ENCODE measurements at places on chromosomes 7 and 10.
A peak's percentile ranks its signal among the peaks of the same experiment; 100 is the strongest.

- DNase-seq: no peak
Observed at GRCh38 chr7:128845987-128846386, 15.8 kb downstream of the FLNC start.

DNA sequence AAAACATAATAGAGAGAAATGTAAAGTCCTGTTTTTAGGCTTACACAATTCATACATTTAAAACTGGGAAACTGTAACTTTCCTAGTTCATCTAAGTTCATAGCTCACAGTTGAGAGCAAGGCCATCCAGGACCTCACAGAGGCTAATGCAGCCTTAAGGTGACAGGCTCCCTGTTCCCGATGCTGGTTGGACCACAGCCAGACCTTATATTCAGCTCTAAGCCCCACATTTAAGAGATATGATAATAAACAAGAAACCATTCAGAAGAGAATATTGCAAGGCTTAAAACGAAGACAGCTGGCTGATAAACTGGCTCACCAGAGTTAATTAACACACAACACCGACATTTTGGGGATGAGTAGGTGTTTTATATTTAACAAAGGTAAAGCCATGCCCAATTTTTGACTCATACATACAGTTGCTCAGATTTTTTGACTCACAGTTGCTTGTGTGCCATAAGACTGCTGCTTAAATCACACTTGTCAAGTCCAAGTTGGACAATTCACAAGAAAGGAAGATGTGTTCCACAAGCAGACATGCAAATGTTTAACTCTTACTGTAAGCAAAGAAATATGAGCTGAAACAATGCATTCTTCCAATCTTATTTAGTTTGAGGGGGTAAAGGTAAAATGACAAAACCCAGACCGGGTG, 41.1 kb upstream of the TMEM213 start:
- no peak for DNase-seq

DNA sequence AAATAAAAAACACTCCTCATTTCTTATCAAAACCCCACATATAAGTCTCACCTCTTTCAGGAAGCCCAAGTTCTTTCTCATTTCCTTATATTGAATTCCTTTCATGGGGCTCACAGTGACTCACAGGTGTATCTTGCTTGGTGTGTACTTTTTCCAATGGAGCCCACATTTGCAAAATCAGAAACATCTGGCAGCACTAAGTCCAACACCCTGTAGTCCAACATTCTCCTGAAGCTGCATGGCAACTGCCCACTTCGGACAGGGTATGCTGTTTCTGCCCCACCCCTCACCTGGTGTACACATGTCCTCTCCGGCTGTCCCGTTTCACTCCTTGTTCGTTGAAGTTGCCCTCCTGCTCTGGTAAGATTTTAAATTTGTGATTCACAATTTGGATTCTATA, 544.1 kb downstream of the SORCS3 start:
- DNase-seq: no peak

GRCh38 chr7:38335128-38335491, 61.7 kb upstream of the TARP start:
- DNase-seq: no peak

GRCh38 chr10:22805304-22805703, 90.9 kb upstream of the PIP4K2A start:
- DNase-seq: peak; percentile 47

GRCh38 chr7:83271212-83272099, 108.8 kb upstream of the PCLO start:
- DNase-seq: peak; percentile 42

- DNase-seq: no peak
Observed at GRCh38 chr10:14553448-14553847, 221.2 kb downstream of the FAM107B start.

GRCh38 chr7:47782022-47782421, 166.2 kb downstream of the PKD1L1 start:
- no peak for DNase-seq

- peak; percentile 76 for DNase-seq
Observed at GRCh38 chr7:25669961-25670841, 441.9 kb upstream of the NPVF start.

- DNase-seq: no peak
Observed at GRCh38 chr10:26516540-26517101, 78.5 kb downstream of the APBB1IP start.

GRCh38 chr10:61754587-61755550, 92.1 kb downstream of the CABCOCO1 start:
- no peak for DNase-seq

DNA sequence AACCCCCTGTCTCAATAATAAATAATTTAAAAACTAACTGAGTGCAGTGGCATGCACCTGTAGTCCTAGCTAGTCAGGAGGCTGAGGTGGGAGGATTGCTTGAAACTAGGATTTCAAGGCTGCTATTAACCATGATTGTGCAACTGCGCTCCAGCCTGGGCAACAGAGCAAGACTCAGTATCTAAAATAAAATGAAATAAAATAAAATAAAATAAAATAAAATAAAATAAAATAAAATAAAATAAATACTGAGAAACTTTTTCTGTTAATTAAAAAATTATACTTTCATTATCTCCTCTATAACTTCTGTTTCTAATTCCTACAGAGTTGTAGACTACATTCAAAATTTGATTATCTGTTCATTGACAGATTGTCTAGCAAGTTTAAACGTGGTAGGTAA, 999.4 kb downstream of the ANKRD7 start:
- no peak for DNase-seq

DNA sequence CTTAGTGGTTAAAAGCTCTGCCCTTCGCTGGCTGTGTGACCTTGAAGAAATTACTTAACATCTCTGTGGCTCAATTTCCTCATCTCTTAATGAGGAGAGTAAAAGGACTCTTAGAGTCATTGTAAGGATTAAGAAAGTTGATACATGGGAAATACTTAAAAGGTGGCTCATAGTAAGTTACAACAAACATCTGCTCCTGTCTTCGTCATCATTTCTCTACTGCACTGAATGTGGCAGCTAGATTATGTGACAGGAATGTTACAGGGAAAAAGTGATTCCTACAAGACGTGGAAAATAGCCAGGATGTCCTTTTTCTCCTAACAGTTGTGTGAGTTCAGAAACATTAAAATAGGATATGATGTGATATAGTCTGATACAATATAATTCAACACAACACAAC, 184.7 kb downstream of the FRMD4A start:
- DNase-seq: no peak

DNA sequence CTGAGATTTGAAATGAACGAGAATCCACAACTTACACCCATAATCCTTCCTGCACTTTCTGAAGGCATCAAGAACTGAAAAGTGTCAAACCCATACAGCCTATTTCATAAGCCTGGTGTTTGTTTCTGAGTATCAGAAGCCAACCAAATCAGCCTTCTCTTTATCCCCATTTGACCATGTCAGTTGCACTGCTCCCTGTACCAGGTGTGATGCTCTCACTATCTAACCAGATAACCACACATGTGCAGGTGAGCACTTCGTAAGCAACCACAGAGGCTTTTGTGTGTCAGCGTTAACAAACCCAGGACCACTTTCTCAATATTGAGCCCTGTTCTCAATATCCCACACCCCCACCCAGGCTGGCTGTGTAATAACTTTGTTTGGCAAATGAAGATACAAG, 114.4 kb downstream of the DOCK4 start:
- DNase-seq: no peak
